Uterine smooth muscle cell (primary cell): ENCODE measurements at places on chromosomes 1 and 21. TPM values are rescaled to one million over a fixed set of nuclear protein-coding genes. Genes with fewer than 3 reads are reported as not detected.

The RHCE gene
- total RNA-seq: 0.75 and 0.77 TPM in 2 replicates

The ALDH4A1 gene
- total RNA-seq: 9.6 and 15.9 TPM in 2 replicates

The LMOD1 gene
- 8.0 and 19.4 TPM in 2 replicates for total RNA-seq

The TENT5C gene
- 1.5 and 2.5 TPM in 2 replicates for total RNA-seq

The MYOC gene
- total RNA-seq: 0.11 and 0.25 TPM in 2 replicates
